ENCODE measurements at places on chromosomes 5 and 9. TPM values are rescaled to one million over a fixed set of nuclear protein-coding genes. Genes with fewer than 3 reads are reported as not detected.

DNA sequence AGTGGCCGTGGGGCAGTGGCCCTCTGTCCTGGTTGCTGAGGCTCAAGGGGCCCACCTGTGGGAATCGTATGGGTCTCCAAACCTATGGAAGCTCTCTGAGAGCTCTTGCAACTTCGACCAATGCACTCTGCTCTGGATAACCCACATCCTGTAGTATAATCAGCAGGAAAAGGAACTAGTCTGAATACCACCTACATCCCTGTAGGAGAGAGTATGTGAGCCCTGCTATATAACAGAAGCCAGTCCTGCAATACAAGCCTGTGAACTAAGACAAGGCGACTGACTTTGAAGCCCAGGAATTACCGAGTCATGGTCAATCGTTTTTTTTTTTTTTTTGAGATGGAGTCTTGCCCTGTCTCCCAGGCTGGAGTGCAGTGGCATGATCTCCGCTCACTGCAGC is 29.8 kb upstream of the BICD2 start:
- DNase-seq, result no peak

DNA sequence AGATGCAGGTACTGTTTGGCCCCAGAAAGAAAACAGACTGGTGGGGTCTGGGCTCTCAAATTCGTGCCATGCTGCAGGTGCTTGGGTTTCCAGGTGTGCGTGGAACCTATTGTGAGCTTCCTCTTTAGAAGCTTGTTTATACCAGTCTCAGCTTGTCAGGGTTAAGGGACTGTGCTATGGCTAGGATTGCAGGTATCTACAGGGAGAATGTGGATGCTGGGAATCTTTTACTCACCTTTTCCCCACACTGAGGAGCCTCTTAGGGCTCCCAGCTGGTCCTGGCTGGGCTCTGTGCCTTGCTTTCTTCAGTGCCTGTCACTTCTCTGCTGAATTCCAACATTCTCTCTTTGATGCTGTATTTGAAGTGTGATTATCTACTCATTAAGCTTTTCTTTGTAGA is 111.8 kb downstream of the WDR70 start:
- no peak for DNase-seq

DNA sequence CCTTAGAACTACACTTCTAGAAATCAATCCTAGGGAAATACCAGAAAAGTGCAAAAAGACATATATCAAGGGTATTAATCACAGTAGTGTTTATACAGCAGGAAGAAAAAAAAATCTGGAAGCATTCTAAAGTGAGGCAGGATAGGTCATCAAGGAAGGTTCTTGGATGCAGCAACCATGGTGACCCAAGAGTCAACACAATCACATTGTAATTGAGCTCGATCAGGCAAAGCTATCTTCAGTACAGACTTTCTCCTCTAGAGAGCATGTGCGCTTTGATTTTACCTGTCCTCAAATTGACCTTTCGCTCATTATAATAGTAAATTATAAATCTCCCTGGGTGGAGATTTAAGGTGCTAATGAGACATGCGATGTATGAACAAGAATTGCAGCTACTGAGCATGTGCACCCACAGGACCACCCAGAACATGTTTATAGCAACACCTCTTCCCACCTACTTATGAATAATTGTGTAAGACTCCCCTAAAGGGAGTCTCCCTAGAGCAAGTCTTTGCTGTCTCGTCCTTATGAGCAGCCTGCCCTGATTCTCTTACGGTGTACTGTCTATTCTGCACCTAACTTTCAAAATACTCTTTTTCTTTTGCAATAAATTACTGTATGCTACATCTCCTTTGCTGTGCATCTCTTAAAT is 297.7 kb downstream of the ATPSCKMT start:
- no peak for DNase-seq

DNA sequence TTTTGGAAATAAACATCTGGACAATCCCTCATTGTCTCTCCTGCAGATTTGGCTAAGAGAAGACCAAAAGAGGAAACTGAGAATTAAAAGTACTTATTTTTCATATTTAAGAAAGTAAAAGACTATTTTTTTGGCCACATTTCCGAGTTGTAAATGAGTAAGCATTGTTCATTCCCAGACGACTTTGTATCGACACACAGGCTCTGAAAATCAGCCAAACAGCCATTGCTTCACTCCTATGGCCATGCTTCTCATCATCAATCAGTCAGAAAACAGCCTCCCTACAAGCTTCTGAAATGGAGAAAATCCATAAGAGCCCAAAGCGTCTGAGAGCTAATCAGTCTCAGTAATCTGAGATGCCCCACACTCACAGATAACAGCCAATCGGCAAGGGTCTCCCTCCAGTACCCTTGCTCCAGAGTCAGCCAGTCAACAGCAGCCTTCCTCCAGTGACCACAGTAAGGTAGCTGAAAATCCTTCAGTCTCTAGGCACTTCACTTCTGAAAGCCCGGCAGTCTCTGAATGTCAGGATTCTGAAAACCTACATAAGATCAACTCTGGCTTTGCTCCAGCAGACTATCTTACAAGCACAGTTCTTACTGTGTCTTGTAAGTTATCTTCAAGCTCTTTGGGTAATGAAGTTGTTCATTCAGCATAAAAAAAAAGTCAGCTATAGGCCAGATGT is 30.9 kb downstream of the CDO1 start:
- no peak for DNase-seq

GRCh38 chr5:180009581-180009980 is 62.0 kb downstream of the RNF130 start:
- DNase-seq, result no peak

DNA sequence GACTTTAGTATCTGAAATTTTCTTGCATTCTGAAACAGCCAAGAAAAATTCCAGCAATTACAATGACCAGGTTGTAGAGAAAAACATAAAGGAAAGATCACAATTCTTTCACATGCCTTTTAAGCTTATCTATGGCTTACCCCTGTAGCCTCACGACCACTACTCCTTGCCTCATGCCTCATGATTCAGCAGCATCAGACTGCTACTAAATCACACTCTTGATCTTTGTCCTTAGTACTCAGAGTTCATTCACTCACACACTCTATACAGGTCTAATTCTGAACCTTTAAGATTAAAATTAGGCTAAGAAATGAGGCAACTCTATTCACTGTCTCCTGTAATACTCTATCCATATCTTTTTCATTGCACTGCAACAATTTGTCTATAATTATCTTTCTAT is 415.1 kb downstream of the MLLT3 start:
- no peak for DNase-seq

GRCh38 chr9:91824601-91825305 is 125.3 kb downstream of the ROR2 start:
- no peak for DNase-seq

DNA sequence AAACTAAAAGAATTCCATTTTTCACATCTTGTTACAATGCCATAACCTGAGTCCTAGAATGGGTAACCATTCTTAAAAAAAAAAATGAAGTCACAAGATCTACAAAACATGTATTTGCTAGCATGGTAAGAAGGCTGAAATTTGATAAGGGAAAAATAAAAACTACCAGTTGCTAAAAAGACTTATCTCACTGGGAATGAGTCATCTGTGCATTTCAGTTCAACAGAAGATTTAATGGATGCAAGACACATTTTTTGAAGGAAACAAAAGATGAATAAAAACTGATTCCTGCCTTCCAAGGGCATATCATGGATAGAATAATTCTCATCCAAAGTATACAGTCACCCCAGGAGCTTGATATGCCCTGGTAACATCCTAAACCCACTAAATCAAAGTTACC is 47.2 kb downstream of the SGTB start:
- no peak for DNase-seq

DNA sequence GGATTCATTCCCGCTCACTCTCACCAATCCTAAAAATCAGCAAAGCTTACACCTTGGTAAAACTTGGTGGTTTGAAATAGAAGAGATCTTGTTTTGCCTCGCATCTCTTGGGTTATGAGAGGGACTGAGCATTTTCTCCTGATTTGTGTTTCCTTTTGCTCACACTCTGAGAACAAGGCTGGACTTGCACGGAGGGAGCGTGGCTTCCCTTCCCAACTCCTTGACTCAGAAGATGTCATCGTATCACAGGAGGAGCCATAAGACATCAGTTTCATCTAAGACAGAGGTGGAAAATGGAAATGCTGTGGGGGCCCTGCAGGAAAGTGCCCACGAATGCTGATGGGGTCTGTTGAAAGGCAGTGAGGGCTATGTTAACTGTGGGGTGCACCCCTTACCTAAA is 37.4 kb downstream of the CTSL start:
- no peak for DNase-seq

GRCh38 chr9:104177676-104178075 is 83.6 kb downstream of the SMC2 start:
- DNase-seq, result no peak

- DNase-seq, result no peak
Observed at GRCh38 chr9:93229636-93230035, 45.7 kb downstream of the WNK2 start.

- DNase-seq, result no peak
Observed at GRCh38 chr9:121098567-121099198, 23.9 kb downstream of the CNTRL start.

DNA sequence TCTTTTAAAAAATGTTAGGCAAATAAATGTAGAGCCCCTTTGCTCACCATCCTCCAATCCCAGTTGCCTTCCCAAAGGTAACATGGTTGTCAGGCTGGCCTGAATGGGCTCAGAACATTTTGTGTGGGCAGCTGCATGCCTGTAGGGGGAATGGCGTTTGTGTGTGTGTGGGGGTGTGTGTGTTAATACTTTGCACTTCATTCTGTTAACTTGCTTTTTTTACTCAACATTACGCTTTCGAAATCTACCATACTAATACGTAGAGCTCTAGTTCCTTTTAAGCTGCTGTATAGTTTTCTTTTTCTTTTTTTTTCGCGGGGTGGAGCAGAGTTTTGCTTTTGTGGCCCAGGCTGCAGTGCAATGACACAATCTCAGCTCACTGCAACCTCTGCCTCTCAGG is 14.0 kb downstream of the MYOZ3 start:
- no peak for DNase-seq

DNA sequence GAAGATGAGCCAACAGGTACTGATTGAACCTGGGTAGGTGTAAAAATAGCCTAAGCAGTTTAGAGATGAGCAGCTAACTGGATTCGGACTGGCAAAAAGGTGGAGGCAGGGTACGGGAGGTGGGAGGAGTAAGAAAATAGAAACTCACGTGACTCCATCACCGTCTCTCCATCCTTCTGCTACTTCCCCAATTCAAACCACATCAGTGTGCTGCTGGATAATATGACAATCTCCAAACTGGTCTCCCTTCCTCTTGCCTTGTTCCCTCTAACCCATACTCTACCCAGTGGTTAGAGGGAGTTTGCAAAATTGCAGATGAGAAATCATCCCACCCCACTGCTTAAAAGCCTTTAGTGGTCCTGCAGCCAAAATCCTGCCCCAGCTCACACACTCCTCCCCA is 42.7 kb downstream of the RIGI start:
- DNase-seq, result no peak

DNA sequence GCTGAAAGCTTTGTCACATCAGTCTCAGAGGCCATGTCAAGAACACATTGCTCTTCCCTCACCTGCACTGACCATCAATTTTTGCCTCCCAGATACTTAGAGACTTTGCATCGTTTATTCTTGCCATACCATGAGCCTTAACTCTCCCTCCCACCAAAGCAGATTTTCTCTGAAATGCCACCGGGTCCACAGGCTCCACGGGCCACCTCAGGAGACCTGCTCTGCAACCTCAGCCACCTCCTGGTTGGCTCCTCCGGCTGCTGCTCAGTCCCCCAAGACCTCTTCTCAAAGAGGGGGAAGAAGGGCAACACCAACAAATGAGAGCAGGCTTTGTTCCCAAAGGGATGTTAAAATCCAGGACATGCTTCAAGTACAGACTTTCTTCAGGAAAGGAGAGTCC is 400.5 kb downstream of the SPOCK1 start:
- no peak for DNase-seq

The AQP7 gene
- total RNA-seq, result 149 TPM

The HK3 gene
- total RNA-seq, result 0.87 TPM

The TMEM215 gene
- total RNA-seq, result not detected

The GOLPH3 gene
- total RNA-seq, result 35.1 TPM

The TTLL11 gene
- total RNA-seq, result 5.2 TPM

The NIM1K gene
- total RNA-seq, result 0.20 TPM

The SPATA31A3 gene
- not detected for total RNA-seq
